ENCODE measurements at places on chromosomes 11 and 22.

- no peak for DNase-seq
Observed at GRCh38 chr22:17943533-17944249, 80.7 kb downstream of the MICAL3 start.

GRCh38 chr11:82365351-82365750, 368.3 kb downstream of the FAM181B start:
- no peak for DNase-seq

DNA sequence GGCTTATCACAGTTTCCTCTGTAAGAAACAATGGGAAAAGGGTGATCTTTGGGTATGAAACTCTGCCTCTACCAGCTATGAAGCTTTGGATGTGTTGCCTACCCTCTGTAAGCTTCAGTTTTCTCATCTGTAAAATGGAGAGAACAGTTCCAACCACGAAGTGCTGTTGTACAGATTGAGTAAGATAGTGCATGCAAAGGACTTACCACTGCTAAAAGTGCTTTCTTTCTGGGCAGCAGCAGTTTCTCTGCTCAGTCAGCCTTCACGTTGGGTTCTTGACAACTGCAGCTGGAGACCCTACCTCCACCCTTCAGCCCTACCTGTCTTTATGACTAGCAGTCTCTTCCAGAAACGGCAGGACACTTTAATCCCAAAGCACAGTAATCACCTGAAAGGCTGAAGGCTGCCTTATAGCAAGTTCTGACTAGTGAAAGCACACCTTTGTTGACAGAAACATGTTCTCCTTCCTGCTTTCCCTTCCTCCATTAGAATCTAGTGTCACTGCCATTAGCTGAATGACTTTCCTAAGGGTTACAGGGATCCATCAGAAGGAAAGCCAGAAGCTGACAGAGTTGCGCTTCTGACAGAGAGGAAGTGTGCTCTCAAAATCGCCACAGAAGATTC, 91.4 kb downstream of the RPL27A start:
- DNase-seq = no peak

DNA sequence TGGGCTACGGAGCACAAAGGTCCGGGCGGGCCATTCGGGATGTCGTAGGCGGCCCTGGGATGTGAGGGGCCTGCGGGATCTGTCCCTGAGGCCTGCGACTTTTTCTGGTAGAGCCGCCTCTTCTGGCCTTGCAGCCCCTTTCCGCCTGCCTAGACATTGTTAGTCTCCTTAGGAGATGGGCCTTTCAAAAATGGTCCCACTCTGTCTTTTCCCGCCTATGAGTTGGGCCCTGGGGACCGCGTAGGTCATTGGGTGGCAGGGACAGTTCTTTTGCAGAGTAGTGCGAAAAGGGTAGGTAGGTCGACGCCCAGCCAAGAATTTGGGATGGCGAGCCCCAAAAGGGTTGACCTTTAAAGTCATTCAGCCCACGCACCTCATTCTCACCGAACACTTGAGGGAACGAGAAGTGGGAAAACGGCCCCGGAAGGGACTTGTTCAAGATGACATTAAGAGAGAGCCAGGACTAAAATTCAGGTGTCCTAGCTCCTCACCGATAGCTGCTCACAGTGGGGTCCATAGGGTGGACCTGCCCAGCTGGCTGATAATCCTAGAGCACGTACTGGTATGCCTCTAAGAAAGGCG, 785 bp downstream of the OTUB1 start:
- no peak for DNase-seq

- no peak for DNase-seq
Observed at GRCh38 chr11:104091281-104092096, 55.0 kb downstream of the DDI1 start.

GRCh38 chr22:39725351-39726035, 154.9 kb downstream of the CACNA1I start:
- no peak for DNase-seq

- no peak for DNase-seq
Observed at GRCh38 chr11:64150481-64151239, 15.3 kb downstream of the MACROD1 start.
